ENCODE measurements at places on chromosomes 7 and 10. TPM values are rescaled to one million over a fixed set of nuclear protein-coding genes. Genes with fewer than 3 reads are reported as not detected.

APBB1IP gene
- not detected for total RNA-seq

CRPPA gene
- 4.4 TPM for total RNA-seq

- peak; percentile 38 for DNase-seq
- H3K36me3 ChIP-seq = no peaks in the 10 kb centered on the region
- peak overlapping the region; percentile 99 for H3K27ac ChIP-seq
- no peak overlapping the region for H3K4me3 ChIP-seq
- no peaks in the 10 kb centered on the region for H3K27me3 ChIP-seq
Measured at GRCh38 chr7:90625051-90625450, 28.9 kb downstream of the CDK14 start.

DNA sequence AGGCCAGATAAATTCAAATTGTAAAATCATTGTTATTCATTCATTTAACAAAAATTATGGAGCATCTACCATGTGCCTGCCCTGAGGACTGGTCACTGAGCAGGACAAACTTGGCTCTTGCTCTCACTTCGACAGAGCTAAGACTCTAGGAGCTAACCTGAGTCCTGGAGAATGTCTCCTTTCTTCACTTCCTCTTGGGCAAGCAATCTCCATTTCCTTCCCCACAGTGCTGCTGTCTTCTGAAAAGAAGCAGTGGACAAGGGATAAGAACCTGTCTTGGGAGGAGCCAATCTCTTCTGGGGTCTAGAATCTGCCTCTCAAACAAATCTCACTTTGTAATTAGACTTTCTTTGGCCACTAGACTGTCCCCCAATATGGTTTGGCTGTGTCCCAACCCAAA lies 76.2 kb upstream of the PLXNA4 start:
- no peak overlapping the region for H3K4me3 ChIP-seq
- H3K27me3 ChIP-seq = 0 out of 2 replicates have a peak, but pooled peaks cover 2% of the 10 kb centered on the region
- no peaks in the 10 kb centered on the region for H3K36me3 ChIP-seq
- no peak overlapping the region for H3K27ac ChIP-seq
- peaks cover 11% of the 10 kb centered on the region for H3K4me1 ChIP-seq
- no peak for DNase-seq

- H3K27me3 ChIP-seq = no peaks in the 10 kb centered on the region
- peaks cover 21% of the 10 kb centered on the region for H3K36me3 ChIP-seq
- no peak overlapping the region for H3K27ac ChIP-seq
- H3K4me1 ChIP-seq = peaks cover 10% of the 10 kb centered on the region
- DNase-seq = no peak
- no peak overlapping the region for H3K4me3 ChIP-seq
Measured at GRCh38 chr10:73519336-73519735, 23.5 kb upstream of the PPP3CB start.

DNA sequence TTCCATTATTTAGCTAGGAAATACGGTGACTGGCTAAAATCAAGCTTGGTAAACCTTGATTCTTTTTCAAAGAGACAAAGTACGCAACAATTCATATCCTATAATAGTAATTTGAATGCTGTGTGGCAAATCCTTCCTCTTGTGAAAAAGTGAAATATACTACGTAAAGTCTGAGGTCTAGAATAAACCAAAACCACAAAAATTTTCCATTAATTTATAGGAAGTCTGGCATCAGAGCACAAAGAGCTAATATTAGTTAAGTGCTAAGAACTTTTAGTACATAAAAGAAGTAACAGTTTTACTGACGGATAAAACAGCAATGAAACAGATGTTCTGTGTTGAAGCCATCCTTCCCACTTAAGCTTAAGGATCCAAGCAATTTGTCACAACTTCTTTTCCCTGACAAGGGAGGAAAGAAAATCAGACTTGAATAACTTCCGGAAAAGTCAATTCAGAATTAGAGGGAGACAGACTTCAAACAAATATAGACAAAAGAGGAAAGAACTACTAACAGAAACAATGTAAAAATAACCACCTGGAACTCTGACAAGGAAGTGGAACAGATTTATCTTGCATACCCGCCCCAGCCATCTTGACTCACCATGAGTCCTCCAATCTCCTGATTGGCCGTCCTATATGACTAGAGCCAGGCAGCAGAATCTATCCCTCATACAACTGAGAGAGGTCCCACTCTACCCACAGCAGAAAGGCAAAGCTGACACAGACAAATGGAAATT lies 34.6 kb downstream of the RHEB start:
- no peak overlapping the region for H3K27ac ChIP-seq
- no peaks in the 10 kb centered on the region for H3K27me3 ChIP-seq
- H3K4me1 ChIP-seq = peaks cover 8% of the 10 kb centered on the region

DNA sequence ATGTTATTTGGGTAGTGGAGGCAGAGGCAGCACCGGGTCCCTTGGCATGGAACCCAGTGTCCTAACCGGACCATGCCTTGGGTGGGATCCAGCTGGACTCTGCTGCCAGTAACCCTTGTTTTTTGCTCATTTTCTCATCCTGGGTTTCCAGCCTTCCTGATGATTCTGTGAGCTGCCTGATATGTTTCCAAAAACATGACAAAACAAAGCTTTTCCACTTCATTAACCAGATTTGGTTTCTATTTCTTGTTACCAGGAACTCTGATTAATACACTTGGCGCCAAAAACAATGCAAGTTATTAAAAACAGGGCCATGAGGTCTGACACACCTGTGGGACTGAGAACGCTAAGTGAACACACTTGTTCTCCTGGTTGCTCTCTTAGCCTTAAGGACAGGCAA lies 32.8 kb upstream of the DLG5 start:
- H3K4me1 ChIP-seq = no peaks in the 10 kb centered on the region
- H3K27me3 ChIP-seq = no peaks in the 10 kb centered on the region
- no peak overlapping the region for H3K27ac ChIP-seq
- H3K36me3 ChIP-seq = no peaks in the 10 kb centered on the region
- H3K4me3 ChIP-seq = no peak overlapping the region

- no peak overlapping the region for H3K27ac ChIP-seq
- H3K36me3 ChIP-seq = no peaks in the 10 kb centered on the region
- H3K4me3 ChIP-seq = no peak overlapping the region
Measured at GRCh38 chr10:27600930-27601329, 96.8 kb downstream of the RAB18 start.

DNA sequence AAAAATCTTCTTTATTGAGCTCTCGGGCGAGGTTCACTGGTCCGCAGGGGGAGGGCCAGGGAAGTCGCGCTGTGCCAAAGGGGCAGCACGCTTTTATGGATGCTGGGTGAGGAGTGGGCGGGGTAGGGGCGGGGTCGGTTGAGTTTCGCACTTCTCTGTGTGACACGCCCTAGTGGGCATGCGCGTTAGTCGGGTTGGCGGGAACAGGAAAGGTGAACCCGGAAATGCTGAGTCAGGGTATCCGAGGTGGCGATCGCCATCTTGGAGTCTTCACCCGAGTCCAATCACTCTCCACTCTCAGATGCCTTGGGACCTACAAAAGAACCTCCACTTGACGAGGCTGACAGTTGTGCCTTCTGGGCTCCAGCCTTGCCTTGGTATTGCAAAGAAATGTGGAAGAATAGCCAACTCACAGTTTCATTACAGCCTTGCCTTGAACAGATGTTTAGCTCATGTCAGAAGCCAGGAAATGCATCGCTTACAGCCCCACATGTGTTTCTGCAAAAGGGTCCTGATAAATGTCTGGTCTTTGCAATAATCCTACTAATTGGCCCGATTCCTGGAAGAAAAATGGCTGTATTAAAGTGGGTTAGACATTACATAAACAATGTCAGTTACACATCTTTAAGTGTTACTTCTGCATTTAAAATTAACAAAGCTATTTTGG lies 64.1 kb downstream of the AHR start:
- H3K4me3 ChIP-seq = no peak overlapping the region
- peaks cover 4% of the 10 kb centered on the region for H3K36me3 ChIP-seq
- DNase-seq = no peak
- no peak overlapping the region for H3K27ac ChIP-seq
- H3K27me3 ChIP-seq = no peaks in the 10 kb centered on the region

DNA sequence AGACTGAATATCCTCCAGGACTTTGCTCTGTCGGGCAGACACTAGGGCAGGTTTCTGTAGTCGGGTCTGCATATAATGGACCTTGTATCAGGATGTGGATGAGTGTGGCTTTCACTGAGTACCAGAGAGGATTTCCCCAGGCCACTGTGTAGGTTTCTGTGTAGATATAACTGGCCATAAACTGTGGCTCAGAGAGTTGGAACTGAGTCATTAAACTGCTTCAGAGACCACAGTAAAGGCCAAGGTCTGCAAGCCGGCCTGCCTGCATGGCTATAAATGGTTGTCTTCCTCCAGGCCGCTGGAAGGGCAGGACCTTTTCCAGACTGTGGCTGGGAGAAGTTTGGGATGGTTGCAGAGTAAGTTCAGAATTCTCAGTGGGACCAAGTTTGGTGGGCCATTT lies 16.9 kb downstream of the ZNF92 start:
- H3K36me3 ChIP-seq = peaks cover 30% of the 10 kb centered on the region
- no peak overlapping the region for H3K27ac ChIP-seq
- H3K27me3 ChIP-seq = no peaks in the 10 kb centered on the region
- DNase-seq = no peak
- no peaks in the 10 kb centered on the region for H3K4me1 ChIP-seq
- H3K4me3 ChIP-seq = no peak overlapping the region

DNA sequence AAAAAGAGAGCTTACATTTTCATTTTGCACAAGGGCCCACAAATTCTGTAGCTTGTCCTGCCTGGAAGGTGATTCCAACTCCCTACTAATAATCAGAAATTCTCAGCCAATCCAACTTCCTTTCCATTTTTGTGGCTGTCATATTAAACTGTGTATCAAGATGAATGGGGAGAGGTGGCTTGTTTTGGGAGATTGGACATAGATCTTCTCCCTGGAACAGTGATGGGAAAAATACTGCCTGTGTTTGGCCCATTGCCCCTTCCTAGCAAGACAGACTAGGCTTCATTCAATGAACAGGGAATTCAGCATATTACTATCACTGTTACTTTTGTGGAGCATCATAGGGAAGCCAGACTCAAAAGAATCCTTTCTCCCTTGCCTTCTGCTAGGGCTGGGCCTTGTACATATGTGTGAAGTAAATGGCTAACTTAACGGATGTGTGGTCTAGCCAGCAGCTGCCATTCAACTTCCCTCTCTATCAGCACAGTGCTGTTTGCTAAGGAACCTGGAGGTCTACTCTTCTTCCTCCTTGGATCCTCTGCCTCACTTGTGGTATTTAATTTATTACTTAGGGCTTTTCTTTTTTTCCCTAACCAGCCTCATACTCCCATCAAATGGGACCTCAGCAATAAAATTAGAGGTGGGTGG lies 326.0 kb downstream of the BICC1 start:
- DNase-seq = no peak
- no peaks in the 10 kb centered on the region for H3K27me3 ChIP-seq
- peaks cover 11% of the 10 kb centered on the region for H3K4me1 ChIP-seq
- no peak overlapping the region for H3K4me3 ChIP-seq

DNA sequence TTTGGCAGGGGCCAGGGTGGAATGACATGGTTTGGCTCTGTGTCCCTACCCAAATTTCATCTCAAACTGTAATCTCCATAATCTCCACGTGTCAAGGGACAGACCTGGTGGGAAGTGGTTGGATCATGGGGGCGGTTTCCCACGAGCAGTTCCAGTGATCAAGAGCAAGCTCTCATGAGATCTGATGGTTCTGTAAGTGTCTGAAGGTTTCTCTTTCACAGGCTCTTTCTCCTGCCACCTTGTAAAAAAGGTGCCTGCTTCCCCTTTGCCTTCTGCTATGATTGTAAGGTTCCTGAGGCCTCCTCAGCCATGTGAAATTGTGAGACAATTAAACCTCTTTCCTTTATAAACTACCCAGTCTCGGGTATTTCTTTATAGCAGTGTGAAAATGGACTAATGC lies 188.3 kb downstream of the CHCHD3 start:
- no peak for DNase-seq
- H3K27ac ChIP-seq = no peak overlapping the region
- no peaks in the 10 kb centered on the region for H3K27me3 ChIP-seq
- H3K4me3 ChIP-seq = no peak overlapping the region

DNA sequence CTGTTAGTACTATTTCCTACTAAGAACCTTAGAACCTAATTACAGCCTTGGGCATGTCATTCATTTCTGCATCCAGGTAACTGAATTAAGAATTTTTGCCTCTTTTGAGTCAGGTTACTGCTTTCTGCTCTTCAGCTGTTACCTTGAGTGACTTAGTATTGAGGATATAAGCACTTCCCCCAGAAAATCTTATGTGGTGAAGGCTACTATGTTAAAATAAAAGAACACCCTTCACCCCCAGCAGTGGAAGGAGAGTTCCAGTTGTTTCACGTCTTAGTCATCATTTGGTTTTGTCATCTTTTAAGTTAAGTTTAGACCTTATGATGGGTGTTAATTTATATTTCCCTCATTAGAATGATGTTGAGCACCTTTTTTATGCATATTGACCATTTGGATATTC lies 82.8 kb downstream of the GLCCI1 start:
- H3K4me1 ChIP-seq = no peaks in the 10 kb centered on the region
- H3K27me3 ChIP-seq = no peaks in the 10 kb centered on the region
- H3K4me3 ChIP-seq = no peak overlapping the region
- DNase-seq = no peak
- H3K36me3 ChIP-seq = no peaks in the 10 kb centered on the region

DNA sequence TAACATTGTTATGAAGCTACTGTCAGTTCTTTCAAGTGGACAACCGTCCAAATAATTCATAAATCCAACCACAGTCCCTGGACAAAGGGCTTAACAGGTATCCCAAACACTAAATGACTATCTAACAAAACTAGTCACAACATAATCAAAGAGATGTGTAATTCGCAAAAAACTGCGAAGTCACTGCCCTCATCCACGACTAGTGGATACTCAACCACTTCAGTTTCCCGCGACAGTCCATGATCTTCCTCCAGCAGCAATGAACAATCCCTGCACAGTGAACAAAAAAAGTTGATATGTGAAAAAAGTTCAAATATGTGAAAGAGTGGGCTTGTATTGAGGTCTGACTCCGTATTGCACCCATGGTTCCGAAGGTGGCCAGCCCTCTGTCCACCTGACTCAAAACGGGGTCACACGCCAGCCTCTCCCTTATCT lies 287 bp downstream of the DCLRE1A start:
- H3K27me3 ChIP-seq = no peaks in the 10 kb centered on the region
- peak overlapping the region; percentile 89 for H3K4me3 ChIP-seq
- H3K36me3 ChIP-seq = peaks cover 12% of the 10 kb centered on the region
- no peak for DNase-seq
- peak overlapping the region; percentile 90 for H3K27ac ChIP-seq

DNA sequence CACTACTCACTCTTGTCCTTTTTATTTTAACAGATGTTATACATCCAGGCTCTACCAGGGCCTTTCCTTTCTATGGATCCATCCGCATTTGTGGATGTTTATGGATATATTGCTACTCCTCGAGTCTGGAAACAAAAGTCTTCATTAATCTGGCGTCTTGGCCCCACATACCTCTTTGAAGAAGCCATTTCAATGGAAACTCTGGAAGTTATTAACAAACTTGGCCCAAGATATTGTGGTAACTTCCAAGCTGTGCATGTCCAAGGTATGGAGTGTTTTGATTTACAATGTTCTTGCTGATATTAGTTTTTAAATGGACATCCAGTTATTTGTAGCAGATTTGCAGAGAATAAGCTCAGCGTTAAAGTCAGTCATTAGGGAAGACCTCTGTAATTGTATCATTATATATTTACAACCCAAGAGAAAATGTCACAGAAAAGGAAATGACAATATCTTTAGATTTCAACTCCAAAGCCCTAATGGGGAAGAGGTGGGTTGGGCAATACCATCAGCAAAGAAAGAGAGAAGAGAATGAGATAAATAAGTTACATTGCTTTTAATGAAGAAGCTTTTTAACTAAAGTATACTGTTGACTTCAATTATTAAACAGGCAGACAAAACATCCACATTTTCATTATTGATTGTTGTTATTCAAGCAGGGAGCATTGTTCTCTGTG lies 102.1 kb downstream of the WDFY4 start:
- no peak overlapping the region for H3K27ac ChIP-seq
- peaks cover 3% of the 10 kb centered on the region for H3K4me1 ChIP-seq
- H3K36me3 ChIP-seq = no peaks in the 10 kb centered on the region
- H3K27me3 ChIP-seq = no peaks in the 10 kb centered on the region

- H3K27me3 ChIP-seq = no peaks in the 10 kb centered on the region
- H3K36me3 ChIP-seq = no peaks in the 10 kb centered on the region
- H3K4me1 ChIP-seq = no peaks in the 10 kb centered on the region
- no peak overlapping the region for H3K4me3 ChIP-seq
Measured at GRCh38 chr10:88216976-88217375, 353.6 kb downstream of the PTEN start.
